ENCODE measurements at places on chromosomes 5 and 9.
A peak's percentile ranks its signal among the peaks of the same experiment; 100 is the strongest.

DNA sequence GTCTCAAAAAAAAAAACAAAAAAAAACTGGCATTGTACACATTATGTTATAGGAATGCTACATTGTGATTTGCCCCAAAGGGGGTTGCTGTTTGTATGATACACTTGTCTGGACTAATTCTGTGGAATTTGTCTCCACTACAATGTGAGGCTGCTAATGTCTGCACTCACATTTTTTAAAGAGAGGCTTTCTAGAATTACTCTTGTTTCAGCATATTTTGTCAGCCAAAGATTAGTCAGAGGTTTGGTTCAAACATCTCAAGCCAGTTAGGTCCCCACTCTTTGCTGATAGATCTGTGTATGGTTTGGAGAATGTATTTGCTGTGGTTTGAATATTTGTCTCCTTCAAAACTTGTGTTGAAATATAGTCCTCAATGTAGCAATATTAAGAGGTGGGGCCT lies 59.3 kb upstream of the ZNF169 start:
- no peak for DNase-seq

- DNase-seq: no peak
Observed at GRCh38 chr9:77882294-77882693, 149.3 kb downstream of the GNAQ start.

- no peak for DNase-seq
Observed at GRCh38 chr5:27706832-27707231, 668.4 kb upstream of the CDH9 start.

GRCh38 chr5:173832386-173832785 lies 55.8 kb upstream of the CPEB4 start:
- DNase-seq: no peak

- DNase-seq: no peak
Observed at GRCh38 chr5:9537223-9538141, 8.4 kb downstream of the SEMA5A start.

DNA sequence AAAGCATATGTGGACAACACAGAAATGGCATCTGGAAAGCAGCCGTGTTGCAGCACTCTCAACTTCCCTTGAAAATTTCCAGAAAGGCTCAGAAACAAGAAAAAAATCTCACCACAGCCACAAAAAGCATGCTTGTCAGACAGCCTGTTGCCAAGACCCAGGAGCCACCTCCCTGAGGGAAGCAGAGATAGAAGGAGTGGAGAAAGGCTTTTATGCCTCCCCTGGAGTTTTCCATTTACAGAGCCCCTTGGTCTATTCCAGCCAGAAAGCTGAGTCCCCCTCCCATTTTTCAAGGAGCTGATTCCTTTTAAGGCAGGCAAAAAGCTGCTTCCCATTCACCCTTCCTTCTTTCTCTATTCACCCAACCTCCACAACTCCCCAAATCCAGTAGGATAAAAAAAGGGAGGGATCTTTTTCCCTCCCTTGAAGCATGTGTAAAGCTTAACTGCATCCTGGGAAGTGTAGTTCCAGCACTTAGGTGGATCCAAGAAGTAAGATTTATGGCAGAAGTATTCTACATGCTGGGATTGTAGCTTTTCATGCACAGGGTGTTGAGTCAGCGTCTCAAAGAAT lies 37.1 kb upstream of the PALM2AKAP2 start:
- no peak for DNase-seq

GRCh38 chr5:1799602-1800471 lies at the start of gene MRPL36:
Gene MRPL36, minus strand, starts transcription at chr5:1799837. Its CDS starts 902 bp downstream, at chr5:1798935.
- peak; percentile 80 for DNase-seq

DNA sequence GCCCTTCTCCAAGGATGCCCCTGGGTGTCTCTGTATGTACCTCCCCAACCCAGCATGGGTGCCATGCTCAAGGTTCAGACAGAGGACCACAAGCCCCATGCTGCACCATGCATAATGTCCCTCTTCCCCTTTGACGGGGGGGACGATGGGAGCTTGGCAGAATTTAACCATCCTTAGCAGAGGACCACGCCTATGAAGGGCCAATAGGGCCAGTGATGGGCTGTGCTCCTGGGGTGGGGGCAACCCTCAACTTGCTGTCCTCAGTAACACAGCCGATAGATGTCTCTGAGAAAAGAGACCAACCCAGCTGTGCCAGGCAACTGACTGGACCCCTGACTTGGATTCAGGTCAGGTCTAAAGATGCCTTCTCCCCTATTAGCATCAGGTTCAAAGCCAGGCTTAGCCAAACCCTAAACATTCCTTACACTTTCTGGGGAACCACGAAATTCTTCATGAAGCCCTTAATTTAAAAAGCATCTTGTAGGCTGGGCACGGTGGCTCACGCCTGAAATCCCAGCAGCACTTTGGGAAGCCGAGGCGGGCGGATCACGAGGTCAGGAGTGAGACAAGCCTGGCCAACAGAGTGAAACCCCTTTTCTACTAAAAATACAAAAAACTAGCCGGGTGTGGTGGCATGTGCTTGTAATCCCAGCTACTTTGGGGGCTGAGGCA lies 20.7 kb upstream of the JADE2 start:
- no peak for DNase-seq

GRCh38 chr5:173542964-173543363 lies 73.5 kb downstream of the BOD1 start:
- DNase-seq: no peak

DNA sequence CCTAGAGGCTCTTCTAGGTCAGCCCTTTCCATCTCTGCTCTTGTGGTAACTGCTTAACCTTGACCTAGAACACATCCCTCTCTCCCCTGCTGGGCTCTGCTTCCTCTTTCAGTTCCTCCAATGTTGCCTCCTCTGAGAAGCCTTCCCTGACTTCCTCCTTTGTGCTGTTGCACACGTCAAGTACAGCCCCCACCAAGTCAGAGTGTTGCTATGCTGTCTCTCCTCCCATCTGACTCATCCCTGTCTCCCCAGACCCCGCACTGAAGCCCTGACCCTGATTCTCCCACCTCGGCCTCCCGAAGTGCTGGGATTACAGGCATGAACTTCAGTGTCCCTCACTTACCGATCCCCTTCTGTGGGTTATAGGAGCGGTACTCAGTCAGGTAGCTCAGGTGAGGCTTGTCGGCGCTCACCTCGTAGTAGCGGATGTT lies 10.4 kb upstream of the TRIM14 start:
- no peak for DNase-seq

GRCh38 chr9:89555451-89556375 lies 49.1 kb upstream of the GADD45G start:
- no peak for DNase-seq

- DNase-seq: no peak
Observed at GRCh38 chr5:32030222-32030621, 143.9 kb downstream of the GOLPH3 start.

DNA sequence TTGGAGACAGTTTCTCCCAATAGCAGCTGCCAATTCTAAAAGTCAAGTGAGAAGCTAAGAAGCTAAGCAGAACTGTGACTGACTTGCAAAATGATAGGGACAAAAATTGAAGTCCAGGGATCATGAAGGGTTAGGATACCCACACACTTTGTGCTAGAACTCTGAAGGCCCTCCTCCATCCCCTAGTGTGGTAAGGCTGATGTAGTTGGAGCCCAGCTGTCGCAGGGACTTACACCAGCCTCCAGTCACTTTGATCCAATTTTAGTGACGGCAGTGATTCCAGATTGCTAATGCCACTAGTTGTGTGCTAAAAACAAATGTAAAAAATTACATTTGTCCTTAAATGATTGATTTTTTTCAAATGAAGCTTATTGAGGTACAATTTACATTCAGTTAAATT lies 742.7 kb upstream of the ZNF608 start:
- no peak for DNase-seq

- no peak for DNase-seq
Observed at GRCh38 chr5:74384851-74385250, 255.7 kb downstream of the ENC1 start.

DNA sequence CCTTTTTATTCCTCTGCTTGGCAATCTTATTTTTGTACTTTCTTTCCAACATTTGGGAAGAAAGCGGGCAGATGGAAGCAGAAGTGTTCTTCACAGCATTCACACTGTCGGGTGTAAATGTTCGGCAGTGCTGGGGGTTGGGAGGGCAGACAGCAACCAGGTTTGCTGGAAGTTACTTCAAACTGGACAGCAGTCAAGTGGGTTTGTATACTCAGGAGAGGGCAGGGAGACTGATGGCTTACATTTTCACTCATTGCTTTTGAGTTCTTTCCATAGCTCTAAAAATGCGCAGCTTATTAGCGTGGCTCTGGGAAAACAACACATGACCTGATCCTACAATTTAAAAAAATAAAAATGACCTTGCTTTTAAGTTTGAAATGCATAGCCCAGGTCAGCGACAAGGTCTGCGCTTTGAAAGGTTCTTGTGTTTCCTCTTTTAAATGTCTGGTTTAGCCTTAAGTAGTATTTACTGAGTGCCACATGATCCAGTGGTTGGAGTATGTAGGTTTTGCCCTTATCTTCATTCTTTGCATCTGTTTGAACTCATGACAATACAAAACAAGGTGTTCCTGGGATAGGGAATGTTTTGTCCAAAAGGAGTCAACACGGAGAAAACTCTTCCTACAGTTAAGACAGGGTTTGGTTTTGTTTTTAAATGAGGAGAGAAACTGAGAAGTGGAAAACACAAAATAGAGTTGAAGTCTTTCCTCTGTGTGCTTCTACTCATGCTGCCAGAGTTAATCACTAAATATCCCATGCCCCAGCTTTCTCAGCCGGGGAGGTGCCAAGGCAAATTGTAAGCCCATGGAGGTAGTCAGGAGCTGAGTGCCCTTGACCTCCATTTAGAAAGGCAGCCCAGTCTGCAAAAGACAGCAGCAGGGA lies 132.7 kb upstream of the DMRT1 start:
- DNase-seq: no peak

- no peak for DNase-seq
Observed at GRCh38 chr9:137055385-137056364, 1.8 kb upstream of the ENTPD2 start.

DNA sequence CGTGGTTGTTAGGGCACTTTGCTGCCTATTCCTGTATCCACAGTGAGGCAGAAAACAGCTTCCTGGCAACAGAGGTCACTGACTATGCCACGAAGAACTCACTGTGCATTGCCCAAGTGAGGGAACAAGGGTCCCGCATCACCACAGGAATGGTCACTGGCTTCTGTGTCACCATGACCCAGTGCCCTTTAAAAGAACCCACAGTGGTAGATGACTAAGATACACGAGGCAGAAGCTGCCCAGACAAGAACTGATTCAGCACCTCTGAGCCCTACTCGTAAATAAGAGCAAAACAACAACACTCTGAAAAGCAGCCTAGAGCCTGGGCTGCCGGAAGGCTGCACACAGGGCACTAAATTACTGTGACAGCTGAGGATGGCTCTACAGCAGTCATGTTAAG lies 236.6 kb upstream of the RASEF start:
- no peak for DNase-seq

DNA sequence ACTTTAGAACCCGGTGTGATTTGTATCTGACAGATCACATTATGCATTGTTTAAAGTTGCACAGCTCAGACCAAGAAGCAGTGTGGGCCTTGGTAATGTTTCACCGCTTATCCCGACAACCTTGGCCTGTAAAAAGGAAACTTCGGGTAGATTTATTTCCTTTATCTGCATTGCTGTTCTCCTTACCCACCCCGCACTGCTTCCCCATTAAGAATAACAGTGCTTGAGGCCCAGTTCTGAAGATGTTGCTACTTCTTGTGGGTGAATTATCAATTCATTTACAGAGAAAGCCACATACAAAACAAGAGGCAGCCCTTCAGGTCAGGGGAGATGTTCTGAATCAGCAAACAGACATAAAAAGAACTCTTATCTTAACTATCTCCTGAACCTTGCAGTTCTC lies 8.4 kb downstream of the SMARCA2 start:
- no peak for DNase-seq

GRCh38 chr9:18362901-18363685 lies 110.9 kb upstream of the ADAMTSL1 start:
- no peak for DNase-seq

GRCh38 chr5:34517249-34517648 lies 138.9 kb upstream of the RAI14 start:
- no peak for DNase-seq

- DNase-seq: no peak
Observed at GRCh38 chr5:150137168-150137957, 18.3 kb downstream of the PDGFRB start.

- no peak for DNase-seq
Observed at GRCh38 chr9:18601026-18601425, 127.1 kb downstream of the ADAMTSL1 start.

- no peak for DNase-seq
Observed at GRCh38 chr9:91151718-91152095, 210.0 kb downstream of the AUH start.

GRCh38 chr9:69622676-69623075 lies 49.5 kb downstream of the APBA1 start:
- no peak for DNase-seq

DNA sequence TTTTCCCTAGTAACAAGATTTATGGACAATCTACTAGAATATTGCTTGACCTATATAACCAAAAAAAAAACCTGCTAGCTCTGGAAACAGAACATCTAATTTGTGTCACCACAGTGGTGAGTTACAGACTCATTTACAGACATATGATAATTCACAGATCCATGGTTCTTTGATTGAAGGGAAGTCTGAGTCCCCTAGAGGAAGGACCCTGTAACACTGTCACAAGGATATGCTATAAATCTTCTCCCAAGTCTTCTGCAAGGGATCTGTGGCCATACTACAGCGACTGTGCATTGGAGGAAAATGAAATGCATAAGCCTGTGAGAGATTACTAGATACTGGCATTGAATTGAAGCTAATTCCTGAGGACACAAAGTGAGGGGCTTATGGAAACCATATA lies 630.6 kb upstream of the SGCD start:
- no peak for DNase-seq

DNA sequence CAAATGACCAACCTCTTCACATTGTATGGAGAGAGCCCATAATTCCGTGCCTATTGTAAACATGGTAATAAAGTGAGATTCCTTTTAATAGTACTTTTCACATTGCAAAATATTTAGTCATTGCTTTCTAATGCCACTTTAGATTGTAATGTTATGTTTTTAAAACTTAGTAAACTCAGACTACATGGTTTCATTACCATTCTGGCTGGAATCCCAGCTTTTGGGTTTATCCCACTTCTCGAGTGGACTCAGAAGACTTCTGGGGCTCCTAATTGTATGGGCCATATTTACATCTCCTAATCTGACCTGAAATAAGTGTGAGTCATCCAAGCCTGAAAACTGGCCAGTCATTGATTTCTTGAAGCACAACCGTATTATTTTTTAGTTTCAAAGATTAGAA lies 217.6 kb downstream of the CAAP1 start:
- DNase-seq: no peak

GRCh38 chr9:110919609-110920008 lies 118.7 kb downstream of the LPAR1 start:
- DNase-seq: no peak

GRCh38 chr9:86860006-86860405 lies 87.3 kb downstream of the GAS1 start:
- DNase-seq: no peak

GRCh38 chr9:72728031-72728770 lies 206.8 kb downstream of the TMC1 start:
- DNase-seq: no peak

GRCh38 chr5:127699416-127699815 lies 3.8 kb upstream of the CCDC192 start:
- DNase-seq: no peak

DNA sequence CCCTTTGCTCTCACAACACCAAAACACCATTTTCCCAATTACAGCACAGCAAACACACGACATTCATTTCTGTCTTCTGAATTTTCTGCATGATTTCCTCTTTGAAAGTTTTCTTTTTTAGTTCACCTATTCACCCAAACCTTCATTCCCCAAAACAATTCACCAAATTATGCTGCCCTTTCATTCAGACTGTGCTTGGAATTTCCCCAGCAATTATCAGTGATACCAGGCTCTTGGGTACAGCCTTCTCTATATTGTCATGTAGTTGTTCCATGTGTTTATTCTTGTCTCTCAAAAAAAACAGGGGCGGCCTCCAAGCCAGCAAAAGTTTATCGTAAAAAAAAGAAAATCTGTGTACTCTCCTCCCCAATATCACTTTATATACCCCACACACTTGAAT lies 9.0 kb upstream of the LIX1 start:
- DNase-seq: no peak

Measured in activated CD4-positive, alpha-beta T cell treated with anti-CD3 and anti-CD28 coated beads, Interleukin-2, amount 50 U/mL, for 24 hours (primary cell).